ENCODE measurements at places on chromosomes 5 and 9.

DNA sequence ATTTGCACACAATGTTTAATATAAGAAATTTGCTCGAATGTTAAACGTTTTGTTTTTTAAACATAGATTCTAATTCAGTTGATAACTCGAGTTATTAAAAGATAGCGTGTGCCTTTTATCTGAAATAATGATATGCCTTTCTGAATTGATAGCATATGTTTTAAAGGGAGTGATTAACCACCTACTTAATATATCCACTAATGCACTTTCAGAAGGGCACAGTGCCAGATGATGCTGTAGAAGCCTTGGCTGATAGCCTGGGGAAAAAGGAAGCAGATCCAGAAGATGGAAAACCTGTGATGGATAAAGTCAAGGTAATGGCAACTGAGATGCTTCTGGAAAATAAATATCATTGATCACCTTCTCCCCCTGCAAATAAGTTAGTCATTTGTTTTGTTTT lies 53.9 kb downstream of the ERAP1 start:
- no peak for DNase-seq

GRCh38 chr9:123656565-123656964 lies 273.4 kb downstream of the DENND1A start:
- DNase-seq: no peak

DNA sequence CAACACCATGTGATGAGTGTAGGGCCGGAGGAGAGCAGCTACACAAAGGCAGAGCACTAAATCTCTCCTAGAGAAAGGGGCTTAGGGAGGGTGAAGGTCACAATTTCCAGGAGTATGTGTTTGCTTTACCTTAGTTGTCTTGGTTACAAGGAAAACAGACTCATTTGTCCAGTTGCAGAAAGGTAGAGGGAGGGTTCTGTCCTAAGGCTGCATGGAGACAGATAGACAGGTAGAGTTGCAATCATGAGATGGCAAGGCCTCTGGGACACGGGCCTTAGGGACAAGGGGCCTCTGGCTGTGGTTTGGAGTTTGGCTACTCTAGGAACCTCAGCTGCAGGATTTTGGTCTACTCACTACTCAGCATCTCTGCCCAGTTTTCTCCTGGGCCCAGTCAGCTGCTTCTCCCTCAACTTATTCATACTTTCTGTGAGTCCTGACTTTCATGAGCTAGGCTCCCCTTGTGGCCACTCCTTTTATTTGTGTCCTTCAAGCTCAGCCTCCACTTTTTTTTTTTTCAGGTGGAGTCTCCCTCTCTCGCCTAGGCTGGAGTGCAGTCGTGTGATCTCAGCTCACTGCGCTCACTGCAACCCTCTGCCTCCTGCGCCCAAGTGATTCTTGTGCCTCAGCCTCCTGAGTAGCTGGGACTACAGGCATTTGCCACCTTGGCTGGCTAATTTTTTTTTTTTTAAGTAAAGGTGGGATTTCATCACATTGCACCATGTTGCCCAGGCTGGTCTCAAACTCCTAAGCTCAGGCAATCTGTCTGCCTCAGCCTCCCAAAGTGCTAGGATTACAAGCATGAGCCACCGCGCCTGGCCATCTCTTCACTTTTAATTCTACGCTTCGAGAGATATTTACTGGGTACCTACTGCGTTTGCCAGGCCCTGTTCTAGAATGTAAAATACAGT lies 76.6 kb downstream of the PTPDC1 start:
- DNase-seq: no peak

GRCh38 chr9:95078939-95079338 lies 238.6 kb downstream of the FANCC start:
- DNase-seq: no peak

GRCh38 chr5:130350131-130350530 lies 445.9 kb downstream of the CHSY3 start:
- no peak for DNase-seq

- no peak for DNase-seq
Observed at GRCh38 chr9:86825299-86825698, 122.0 kb downstream of the GAS1 start.

DNA sequence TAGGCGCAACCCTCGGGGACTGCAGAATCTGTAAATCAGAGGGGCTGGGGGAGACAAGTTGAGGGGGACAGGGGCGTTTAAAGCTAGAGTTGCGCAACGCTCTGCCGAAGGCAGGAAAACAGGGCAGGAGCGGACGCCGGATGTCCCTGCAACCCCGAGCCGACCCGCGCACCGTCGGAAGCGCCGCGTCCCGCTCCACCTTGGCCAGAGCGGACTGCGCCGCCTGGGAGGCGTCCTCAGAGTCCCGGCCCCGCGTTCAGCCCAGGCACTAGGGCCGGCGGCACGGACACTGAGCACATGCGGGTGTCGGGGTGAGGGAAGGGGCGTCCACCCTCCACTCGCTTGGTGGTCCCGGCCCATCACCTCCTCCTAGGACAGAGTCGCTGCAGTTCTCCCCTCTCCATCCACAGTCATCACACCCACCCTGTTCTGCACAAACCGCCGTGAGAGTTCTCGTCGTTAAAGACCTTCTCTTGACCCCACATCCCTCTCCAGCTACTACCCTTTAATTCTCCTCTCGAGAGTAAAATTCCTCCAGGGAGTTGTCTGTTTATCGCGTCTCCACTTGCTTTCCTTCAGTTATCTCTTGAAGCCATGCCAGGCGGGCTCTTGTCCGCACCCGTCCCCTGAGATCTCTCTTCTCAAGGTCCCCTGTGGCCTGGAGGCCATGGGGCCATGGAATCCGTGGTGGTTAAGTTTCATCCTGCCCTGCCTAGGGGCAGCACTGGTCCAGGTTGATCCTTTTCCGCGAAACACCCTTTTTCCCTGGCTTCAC lies 796 bp upstream of the PDLIM7 start:
- DNase-seq: no peak

GRCh38 chr5:150119421-150120061 lies 33.2 kb upstream of the CSF1R start:
- no peak for DNase-seq

DNA sequence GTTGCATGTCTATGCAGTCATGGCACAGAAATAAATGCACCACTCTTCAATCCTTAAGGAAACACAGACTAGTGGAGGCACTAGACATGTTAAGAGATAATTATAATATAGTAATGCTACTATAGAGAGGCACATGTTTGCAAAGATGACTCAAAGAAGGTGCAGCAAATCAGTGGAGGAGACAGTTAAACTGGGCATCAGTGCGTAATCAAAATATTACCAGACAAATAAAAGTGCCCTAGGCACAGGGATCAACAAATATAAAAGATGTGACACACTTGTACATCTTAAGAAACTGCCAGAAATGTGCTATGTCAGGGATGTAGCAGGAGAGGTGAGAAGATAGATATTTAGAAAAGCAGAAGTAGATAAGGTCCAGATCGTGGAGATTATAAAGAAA lies 642.1 kb downstream of the SLCO4C1 start:
- no peak for DNase-seq

GRCh38 chr5:72842816-72843215 lies 26.4 kb downstream of the TNPO1 start:
- DNase-seq: no peak

DNA sequence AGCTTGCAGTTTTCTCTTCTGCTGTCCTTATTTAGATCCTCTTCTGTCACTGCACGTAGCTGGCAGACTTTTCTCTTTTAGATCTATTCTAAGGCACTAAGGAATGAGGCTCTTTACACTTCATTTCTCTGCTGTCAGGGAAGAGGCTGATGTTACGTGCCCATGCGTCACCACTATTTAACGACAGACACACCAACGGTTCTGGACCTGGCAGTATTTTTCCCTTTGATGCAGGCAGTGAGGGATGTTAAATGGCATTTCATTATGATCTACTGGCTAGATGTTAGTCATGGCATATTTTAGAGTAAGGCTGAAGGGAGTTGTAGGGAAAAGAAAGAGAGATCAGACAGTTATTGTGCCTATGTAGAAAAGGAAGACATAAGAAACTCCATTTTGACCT lies 8.2 kb upstream of the CRHBP start:
- DNase-seq: no peak

DNA sequence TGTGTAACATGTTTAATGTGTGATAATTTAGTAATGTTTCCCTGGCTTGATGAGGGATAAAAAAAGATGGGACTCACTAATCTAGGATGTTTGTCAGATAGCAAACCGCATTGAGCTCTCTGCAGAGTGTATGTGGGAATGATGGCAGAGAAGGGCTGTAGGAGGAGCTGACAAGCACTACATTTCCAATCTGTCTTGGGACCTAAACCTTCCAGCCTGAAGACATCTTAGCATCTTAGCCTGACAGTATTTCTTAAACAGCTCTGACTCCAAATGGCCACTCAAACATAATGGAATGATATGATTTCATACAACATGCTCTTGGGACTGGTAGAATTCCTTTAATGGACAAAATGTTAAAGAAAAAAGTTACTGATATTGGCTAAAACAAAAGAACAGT lies 116.7 kb downstream of the PPP2R2B start:
- DNase-seq: no peak

DNA sequence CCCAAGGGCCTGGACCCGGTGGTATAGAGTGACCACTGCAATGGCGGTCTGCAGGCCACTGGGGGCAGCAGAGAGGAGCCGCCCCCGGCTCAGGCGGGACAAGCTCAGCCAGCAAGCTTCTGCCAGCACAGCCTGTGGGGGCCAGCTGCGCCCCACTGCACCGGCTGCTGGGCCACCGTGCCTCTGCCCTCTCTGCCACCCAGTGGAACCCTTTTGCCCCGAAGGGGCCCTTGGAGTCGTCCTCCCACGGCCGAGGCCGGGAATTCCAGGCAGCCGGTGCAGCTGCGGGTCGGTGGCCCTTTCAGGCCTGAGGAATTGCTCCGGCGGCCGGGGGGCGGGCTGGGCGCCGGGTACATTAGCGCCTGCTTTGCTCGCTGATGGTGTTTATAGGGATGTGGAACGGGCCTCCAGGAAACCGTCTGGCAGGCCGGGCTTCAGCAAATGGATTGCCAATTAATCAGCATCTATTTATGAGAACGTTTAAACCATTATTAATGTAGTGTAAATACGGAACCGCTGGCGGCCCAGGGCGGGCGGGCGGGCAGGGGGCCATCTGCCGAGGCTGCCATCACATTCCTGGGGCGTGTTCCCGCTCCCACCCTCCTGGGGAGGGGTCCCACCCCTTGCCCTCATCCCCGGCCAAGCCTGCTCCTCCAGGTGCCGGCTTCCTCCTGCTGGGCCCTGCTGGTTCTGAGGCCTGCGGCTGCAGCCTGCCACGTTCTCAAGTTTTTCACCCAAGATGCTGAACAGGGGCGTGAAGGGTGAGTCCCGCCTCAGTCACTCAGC lies 127.4 kb downstream of the BARX1 start:
- DNase-seq: no peak

- DNase-seq: no peak
Observed at GRCh38 chr9:128919402-128920089, 1.2 kb upstream of the PHYHD1 start.

DNA sequence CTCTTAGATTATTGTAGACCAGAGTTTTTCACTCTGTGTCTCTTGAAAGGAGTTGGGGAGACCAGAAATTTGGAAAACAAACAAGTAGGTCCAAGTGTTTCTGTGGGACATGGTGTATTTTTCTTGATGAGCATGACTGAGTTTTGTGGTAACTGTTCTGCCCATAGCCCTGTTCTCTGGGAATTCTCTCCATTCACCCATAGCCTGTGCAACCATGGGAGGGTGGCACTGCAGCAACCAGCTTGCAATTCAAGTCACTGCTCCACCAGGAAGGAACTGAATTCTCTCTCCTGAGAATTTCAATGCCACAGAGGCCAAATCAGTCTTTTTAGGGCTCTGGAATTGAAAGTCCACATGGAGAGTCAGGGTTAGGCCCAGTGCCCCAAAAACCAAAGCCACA lies 475.3 kb upstream of the TRPC7 start:
- no peak for DNase-seq

GRCh38 chr9:112620388-112620787 lies 97.5 kb downstream of the INIP start:
- no peak for DNase-seq

DNA sequence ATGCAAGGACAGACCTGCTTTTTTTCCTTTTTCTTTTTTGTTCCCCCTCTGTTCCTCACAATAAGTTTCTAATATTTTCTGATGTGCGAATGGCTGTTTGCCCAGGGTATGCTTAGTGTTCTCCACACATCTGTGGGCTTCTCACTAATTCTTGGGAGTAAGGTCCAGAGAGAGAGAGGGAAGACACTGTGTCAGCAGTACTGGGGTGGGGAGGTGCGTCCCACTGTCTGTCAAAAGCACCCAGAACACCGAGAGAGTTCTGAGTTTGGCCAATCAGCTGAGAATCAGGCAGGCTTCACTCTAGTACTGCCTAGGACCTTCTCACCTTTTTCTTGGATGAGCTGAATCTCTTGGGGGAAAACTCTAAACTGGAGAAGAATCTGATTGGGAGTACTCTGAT lies 61.8 kb downstream of the ELL2 start:
- DNase-seq: no peak

DNA sequence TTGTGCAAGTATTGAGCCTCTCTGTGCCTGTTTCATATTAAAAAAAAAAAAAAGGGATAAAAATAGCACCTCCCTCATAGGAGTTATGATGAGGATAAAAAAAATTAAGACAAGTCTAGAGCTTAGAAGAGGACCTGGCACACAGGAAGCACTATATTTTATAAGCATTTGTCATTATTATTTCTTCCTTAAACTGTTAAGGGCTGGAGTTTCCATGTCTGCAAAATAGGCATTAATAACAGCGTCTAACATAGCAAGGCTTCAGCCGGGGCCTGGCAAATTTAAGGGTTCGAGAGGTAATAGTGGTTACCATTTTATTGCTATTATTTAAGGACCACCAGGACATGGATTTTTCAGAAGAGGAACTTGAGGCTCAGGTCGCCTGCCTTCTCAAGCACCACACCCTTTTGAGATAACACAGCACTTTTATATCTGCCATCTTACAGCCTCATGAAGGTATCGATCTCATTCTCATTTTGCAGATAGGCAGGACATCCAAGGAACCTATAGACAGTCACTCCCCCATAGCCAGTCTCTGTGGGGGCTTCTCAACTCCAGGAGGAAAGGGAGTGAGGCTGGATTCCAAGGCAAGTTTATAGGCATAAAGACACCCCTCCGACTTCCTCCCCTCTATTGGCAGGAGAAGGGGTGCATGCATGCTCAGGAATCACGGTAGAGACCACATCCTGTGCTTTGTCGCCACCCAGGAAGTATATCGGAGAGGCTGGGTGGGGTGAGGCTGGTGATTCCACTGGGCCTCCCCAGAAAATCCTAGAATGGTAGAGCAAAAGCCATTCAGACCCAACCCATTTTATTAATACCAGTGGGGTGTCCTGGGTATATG lies 2.4 kb downstream of the ANXA6 start:
- DNase-seq: no peak

DNA sequence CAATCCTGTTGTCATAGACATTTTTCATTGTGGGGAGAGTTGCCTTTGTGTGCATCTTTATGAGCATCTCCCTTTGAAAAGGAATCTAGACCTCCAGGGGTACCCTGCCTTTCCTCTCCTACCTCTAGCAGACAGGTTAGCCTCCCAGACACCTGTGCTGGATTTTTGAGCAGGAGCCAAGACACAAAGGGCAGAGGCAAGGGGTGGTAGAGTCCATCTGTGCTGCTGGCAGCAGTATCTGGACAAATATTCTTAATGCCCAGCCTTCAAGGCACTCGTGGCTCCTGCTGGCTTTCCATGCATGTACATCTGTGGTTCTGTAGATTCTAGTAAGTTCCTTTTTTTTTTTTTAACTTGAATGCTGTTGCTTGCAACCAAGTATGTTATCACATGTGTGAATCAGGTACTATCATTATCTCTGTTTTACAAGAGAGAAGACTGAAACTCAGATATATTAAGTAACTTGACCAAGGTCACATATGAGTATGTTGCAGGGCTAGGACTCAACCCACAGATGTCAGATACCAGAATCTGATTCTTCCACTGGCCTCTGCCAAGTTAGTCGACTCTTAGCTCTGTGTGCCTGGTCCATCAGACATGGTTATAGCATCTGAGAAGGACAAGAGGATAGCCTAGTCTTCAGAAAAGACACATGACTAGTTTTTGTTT lies 32.9 kb upstream of the GPR151 start:
- no peak for DNase-seq

Measured in NCI-H1048 (cell line).